ENCODE measurements at places on chromosomes 2 and 18. TPM values are rescaled to one million over a fixed set of nuclear protein-coding genes. Genes with fewer than 3 reads are reported as not detected.

The TEX44 gene
- total RNA-seq: not detected

The STON1 gene
- total RNA-seq: 6.1 TPM

The HRH4 gene
- total RNA-seq: not detected

The ZNF142 gene
- 6.8 TPM for total RNA-seq

The IL36A gene
- not detected for total RNA-seq

The LOXHD1 gene
- not detected for total RNA-seq

The TMBIM1 gene
- total RNA-seq: 70.5 TPM

The MC2R gene
- total RNA-seq: not detected

The SLC30A3 gene
- 0.46 TPM for total RNA-seq

The NAT8 gene
- total RNA-seq: not detected

The AQP12A gene
- total RNA-seq: not detected

The KCNIP3 gene
- total RNA-seq: 6.1 TPM

The LHCGR gene
- total RNA-seq: not detected

The KCNG3 gene
- 0.12 TPM for total RNA-seq

The TRPM8 gene
- 7.6 TPM for total RNA-seq

The EPB41L3 gene
- total RNA-seq: 10.3 TPM

The FOXI3 gene
- not detected for total RNA-seq

The SLC9A2 gene
- total RNA-seq: 0.19 TPM

The ABCB11 gene
- total RNA-seq: not detected

The ANO7 gene
- total RNA-seq: 0.91 TPM

The VPS4B gene
- total RNA-seq: 43.5 TPM

The GKN2 gene
- not detected for total RNA-seq

The ADAM23 gene
- total RNA-seq: 4.2 TPM

The SCN3A gene
- total RNA-seq: 1.3 TPM

The TMEM198 gene
- 1.9 TPM for total RNA-seq

The GCKR gene
- total RNA-seq: not detected

The KIF5C gene
- total RNA-seq: 1.7 TPM

The AP1S3 gene
- 4.6 TPM for total RNA-seq

The CAPN14 gene
- not detected for total RNA-seq

The CPLX4 gene
- not detected for total RNA-seq

The TLX2 gene
- not detected for total RNA-seq

The SGO2 gene
- 10.8 TPM for total RNA-seq

The CACNB4 gene
- total RNA-seq: 0.31 TPM

The ZEB2 gene
- total RNA-seq: 17.0 TPM

The GALNT13 gene
- 12.8 TPM for total RNA-seq

The POMC gene
- not detected for total RNA-seq

Data from H4 (cell line).